ENCODE measurements at places on chromosomes 2 and 18. TPM values are rescaled to one million over a fixed set of nuclear protein-coding genes. Genes with fewer than 3 reads are reported as not detected.

DNA sequence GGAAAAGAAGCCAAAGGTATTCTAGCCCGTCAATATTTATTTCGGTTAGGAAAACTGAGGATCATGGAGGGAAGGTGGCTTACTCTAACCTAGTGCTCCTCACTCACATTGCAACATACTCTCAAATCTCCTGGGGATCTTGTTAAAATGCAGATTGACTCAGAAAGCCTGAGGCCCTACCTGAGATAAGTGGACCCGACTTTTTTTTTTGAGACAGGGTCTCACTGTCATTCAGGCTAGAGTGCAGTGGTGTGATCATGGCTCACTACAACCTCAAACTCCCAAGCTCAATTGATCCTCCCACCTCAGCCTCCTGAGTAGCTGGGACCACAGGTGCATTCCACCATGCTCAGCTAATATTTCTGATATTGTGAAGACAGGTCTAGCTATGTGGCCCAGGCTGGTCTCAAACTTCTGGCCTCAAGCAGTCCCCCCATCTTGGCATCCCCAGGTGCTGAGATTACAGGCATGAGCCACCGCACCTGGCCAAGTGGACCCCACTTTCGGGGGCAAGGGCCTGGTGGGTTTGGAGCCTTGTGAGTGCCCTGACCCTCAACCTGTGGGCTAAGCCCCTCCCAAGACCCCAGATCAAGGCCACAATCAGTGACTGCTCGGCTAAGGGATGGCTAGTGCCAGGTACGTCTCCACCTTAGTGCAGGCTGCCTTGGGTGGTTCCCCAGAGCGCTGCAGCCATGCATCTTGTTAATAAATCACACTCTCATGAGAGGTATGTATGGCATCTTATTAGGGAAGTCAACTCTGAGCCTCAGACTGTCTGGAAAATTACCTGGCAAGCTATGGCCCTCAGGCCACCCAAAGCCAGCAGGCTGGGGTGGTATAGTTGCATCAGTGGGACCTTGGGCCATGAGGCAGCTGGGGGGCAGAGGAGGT is 1.1 kb upstream of the NEURL3 start:
- DNase-seq = no peak

- no peak for DNase-seq
Observed at GRCh38 chr2:241541564-241542277, 16.8 kb upstream of the BOK start.

DNA sequence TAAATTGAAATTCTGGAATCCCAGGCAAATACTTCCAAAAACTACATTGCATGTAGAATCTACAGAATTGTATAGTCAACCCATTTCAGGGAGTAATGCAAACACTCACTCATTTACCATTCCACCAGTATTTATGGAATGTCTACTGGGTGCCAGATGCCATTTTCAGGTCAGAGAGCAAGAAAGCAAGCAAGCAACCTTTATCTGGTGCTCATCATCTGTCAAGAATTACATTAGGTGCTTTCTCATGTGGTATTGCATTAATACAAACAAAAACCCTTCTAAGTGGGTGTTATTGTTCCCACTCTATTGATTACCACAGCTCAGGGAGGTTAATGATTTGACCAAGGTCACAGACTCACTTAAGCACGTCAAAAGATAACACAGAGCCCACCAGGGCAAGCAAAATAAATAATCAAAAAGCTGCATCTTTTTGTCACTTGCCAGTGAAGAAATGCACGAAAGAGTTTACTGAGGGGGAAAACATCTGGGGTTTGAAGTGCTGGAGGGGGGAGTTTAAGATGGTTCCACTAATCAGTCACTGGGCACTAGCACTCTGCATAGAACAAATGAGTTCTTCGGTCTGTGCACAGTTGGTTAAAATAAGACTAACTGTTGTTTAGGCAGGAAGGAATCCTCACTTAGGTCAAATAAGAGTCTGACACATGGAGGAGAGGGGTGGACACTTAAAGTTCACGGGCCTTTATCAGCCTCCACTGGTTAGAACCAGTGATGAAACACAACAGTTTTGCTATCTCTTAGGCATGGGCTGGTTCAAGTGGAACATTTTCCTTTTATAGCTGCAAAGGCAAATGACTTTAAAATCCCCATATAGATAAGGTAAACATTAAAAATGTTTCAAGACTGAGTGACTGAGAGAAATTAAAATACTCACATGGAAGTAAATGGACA is 208.8 kb downstream of the CDH2 start:
- DNase-seq = peak; percentile 2

DNA sequence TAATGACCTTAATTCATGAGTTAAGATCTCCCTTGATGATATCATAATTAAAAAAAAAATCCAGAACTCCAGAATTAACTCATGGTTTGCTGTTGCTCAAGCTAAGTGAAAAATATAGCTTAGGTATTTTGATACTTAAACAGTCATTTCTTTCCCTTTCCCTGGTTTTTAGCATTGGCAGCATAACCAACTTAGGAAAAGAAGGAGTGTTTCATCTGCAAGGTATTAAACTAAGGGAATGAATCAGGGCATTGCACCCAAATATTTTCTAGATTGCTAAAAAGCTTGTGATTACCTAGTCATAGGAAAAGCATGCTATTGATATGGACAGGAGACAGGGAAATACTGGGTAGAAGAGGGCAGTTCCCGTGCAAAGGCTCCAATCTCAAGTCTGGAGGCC is 207.2 kb downstream of the LRP1B start:
- no peak for DNase-seq

- no peak for DNase-seq
Observed at GRCh38 chr2:9971105-9971818, 19.8 kb downstream of the GRHL1 start.

ATP8B1 gene
- 8.8 TPM for polyA plus RNA-seq

GCKR gene
- polyA plus RNA-seq = 0.25 TPM

DNA sequence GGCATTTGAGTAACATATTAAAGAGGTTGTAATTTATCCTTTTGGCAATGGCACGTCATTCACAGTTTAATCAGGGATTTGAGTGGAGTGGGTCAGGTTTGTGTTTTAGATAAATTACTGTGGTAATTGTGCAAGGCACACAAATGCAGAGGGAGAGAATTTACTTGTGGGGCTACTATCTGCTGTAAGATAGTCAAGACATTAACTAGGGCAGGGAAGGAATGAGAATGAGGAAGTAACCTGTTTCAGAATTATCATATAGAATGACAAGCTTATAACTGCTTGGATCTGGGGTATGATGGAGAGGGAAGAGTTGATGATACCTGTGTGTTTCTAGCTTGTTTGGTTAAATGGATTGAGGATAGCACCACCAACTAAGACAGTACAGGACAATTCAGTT is 58.9 kb upstream of the ZSWIM2 start:
- DNase-seq = no peak

DNA sequence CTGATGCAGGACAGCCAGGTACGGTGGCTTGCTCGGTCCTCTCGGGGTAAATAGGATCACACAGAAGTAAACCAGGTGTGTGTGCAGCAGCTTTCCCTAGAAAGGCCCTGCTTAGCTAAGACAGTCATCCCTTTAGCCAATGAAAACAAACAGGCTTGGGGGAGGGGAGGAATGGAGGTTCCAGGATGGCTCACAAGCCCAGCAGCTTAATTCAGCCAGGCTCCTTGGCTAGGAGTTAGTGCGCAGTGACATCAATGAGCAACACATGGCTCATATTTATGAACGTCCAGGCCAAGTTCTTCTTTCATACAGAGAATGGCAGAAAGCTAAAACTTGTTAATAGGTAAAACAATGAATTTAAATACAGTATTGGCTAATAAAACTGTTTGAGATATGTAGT is 10.2 kb downstream of the IAH1 start:
- DNase-seq = no peak

DNA sequence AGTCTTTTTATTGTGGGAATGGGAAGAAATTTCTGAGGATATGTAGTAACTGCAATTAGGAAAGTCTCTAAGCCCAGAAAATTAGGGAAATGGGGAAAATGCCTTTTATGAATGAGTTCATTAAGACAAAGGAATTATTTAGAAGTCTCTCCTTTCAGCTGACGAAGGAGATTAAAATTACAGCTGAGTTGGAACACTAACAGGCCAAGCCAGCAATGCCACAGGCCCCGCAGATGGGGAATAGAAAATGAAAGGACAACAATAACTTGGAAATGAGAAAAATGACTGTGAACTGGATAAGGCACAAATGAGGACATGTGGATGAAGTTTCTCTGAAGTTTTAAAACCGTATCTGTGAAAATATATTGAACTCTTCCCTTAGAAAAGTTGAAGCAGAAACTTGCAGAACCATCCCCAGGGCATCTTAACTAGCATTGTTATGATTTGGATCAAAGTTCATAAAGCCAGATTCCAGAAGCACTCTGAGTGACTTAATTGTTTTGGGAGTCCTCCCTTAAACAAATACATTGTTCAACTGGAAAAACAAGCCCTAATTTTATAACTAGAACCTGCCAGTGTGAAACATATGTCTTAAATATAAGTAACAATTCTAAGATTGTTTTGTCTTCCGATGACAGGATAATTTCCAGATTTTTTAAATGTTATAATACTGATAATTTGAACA is 51.3 kb downstream of the C2orf76 start:
- DNase-seq = no peak

FEZ2 gene
- 56.5 TPM for polyA plus RNA-seq

DNA sequence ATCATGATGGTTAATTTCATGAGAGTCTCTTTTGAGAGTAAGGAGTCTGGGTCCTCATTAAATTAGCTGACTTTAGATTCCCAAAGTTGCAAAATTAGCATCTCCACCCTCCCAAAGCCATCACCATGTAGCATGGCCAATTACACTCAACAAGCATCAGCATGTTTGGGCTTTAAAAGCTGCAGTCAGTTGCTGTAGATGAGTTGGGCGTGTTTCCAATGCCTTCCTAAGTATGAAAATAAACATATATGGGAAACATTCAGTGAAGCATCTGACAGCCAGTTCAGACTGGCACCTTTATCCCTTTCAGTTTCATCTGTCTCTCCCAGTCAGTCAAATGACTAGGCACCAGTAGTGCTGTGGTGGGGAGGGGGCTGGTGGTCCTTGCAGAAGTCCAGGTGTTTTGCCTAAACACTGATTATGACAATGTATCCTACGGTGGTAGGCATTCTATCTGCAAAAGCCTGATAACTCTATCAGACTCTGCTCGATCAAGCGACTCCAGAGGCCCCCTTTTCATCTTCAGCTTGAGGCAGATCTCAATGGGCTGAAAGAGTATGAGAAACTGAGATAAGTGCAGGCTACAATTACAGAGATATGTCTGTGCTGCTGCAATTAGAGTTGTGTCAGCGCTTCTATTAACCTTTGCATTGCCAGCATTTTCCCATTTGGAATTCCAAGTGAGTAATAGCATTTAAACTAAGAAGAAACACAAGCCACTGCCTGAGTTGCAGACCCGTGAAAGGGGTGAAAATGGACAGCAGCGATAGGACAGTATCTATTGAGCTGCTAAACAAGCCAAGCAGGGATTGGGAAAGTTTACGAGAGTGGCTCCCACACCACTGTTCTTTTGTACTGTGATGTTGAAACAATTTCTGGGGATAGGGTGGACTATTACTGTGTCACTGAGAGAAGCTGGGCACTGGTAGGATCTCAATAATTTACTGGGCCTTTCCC is 67.3 kb upstream of the SPOPL start:
- no peak for DNase-seq

MRO gene
- 0.31 TPM for polyA plus RNA-seq

DNA sequence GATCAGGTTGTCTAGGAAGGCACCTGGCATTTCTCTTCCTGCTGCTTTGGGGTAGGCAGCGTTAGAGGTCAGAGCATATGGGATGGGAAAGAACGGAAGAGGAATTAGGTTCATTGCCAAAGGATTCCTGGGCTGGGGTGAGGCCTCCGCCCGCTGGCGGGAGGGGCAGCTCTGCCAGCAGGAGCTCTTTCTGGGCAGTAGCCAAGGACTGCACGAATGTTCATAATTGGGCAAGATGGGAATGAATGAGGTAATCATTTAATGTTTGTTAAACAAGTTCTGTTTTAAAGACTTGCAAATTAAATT is 253.9 kb downstream of the AGAP1 start:
- DNase-seq = no peak

RNU2-63P gene
- not detected for polyA plus RNA-seq

GRCh38 chr2:201008296-201008829 is 44.9 kb upstream of the ORC2 start:
- DNase-seq = peak; percentile 31

GRCh38 chr2:61196671-61197070 is 34.7 kb downstream of the C2orf74 start:
- DNase-seq = no peak

- no peak for DNase-seq
Observed at GRCh38 chr2:88659538-88659915, 31.9 kb upstream of the RPIA start.

GRCh38 chr2:216694826-216695217 is 527 bp downstream of the IGFBP5 start:
- no peak for DNase-seq

DNA sequence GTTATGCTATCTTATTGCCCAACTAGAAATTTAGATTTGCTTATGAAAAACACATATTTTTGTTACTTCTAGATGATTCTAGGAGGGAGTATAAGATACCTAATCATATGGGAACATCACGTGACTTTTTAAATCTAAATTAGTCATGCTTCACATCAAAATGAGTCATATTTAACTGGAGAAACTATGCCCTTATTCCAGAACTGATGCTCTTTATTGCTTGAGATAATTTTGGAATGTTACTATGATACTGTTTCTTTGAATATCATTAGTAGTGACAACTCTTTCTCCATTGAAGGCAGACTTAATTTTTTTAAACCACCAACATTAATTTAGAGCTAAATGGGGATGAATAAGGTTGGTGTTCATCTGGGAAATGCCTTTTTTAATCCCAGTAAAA is 19.9 kb upstream of the ELAC1 start:
- no peak for DNase-seq

ADCYAP1 gene
- polyA plus RNA-seq = not detected

- DNase-seq = no peak
Observed at GRCh38 chr2:218816561-218817011, 15.0 kb downstream of the PRKAG3 start.

CHRNA1 gene
- not detected for polyA plus RNA-seq

- no peak for DNase-seq
Observed at GRCh38 chr18:10329101-10329500, 125.3 kb upstream of the APCDD1 start.

GBX2 gene
- 1.9 TPM for polyA plus RNA-seq

DNA sequence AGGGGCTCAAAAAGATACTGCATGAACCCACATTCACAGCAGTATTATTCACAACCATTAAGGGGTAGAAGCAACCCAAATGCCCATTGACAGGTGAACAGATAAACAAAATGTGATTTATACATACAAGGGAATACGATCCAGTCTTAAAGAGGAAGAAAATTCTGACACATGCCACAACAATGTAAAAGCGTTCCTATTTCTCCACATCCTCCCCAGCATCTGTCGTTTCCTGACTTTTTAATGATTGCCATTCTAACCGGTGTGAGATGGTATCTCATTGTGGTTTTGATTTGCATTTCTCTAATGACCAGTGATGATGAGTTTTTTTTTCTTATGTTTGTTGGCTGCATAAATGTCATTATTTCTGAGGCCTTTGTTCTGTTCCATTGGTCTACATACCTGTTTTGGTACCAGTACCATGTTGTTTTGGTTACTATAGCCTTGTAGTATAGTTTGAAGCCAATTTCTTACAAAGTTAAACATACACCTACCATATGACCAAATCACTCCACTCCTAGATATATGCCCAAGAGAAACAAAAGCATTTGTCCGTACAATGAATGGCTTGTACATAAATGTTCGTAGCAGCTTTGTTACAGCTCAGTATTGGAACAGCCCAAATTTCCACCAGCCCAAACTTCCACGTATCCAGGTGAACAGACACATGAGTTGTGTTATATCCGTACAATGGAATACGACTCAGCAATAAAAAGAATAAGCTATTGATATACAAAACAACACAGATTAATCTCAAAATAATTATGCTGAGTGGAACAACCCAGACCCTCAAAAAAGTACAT is 85.1 kb downstream of the TMEM131 start:
- DNase-seq = no peak

- DNase-seq = no peak
Observed at GRCh38 chr18:43079422-43079821, 36.1 kb downstream of the RIT2 start.

All from A549 (cell line).